Activated T-helper 1 cell treated with anti-CD3 and anti-CD28 coated beads, Interleukin-12 subunit alpha, Interleukin-12 subunit beta, Interleukin-2, Interleukin-4 antibody, amounts not matched to agents 30 ng/mL and 10 ng/mL and 1 ng/mL, durations not matched to agents 14 hours and 24 hours and 36 hours (primary cell): ENCODE measurements at places on chromosomes 7 and 10. TPM values are rescaled to one million over a fixed set of nuclear protein-coding genes. Genes with fewer than 3 reads are reported as not detected.

DNA sequence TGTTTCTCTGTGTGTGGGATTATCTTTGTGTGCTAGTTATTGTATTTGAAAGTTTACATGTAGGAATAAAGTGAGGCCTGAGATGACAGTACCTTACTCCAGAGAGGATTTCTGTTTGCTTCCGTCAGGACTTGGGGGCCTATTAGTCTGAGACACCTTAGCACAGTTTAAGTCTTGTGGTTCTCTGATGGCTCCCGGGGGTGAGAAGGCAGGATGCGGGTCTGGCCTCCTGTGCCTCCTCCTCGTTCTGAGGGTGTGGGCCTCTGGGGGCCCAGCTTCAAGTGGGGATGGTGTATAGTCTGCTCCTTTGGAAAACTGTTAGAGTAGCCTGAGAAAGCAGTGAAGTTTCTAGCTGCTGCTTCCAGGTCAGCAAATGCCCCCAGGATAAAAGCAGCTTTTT, 12.4 kb downstream of the MTURN start:
- H3K27me3 ChIP-seq = peaks cover 3% of the 10 kb centered on the region
- H3K4me1 ChIP-seq = no peaks in the 10 kb centered on the region
- H3K27ac ChIP-seq = no peak overlapping the region
- no peak for DNase-seq
- no peak overlapping the region for H3K4me3 ChIP-seq
- H3K36me3 ChIP-seq = no peaks in the 10 kb centered on the region

DNA sequence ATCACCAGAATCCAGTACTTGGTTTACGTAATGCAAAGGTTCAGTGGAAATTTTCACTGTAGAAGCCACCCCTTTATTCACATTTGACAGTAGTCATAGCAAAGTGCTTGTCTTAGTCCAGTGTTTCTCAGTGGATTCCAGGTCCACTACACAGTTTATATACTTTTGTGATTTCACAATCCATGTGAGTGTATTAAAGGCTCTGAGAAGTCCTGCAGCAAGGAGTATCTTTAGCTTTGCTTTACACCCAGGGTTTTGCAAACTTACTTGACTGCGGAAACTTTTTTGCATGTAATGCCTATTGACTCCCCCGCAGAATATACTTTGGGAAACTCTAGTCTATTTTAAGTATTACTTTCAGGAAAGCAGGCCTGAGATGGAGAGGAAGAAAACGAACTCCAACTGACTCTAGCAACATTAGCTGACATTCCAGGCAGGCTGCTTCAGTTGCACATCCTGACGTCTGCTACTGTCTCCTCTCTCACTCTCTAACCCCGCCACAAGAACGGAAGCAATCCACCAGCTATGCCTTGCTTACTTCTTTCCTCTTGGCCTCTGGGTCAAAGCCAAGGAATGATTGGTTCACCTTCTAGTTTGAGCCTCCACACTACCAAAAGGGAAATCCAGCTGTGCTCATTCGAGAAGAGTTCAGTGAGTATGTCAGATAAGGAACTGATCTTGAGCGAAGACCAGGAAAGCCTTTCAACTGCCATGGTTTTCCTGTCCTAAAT, 6.2 kb downstream of the PLXNA4 start:
- no peaks in the 10 kb centered on the region for H3K36me3 ChIP-seq
- DNase-seq = no peak
- H3K4me3 ChIP-seq = no peak overlapping the region

DNA sequence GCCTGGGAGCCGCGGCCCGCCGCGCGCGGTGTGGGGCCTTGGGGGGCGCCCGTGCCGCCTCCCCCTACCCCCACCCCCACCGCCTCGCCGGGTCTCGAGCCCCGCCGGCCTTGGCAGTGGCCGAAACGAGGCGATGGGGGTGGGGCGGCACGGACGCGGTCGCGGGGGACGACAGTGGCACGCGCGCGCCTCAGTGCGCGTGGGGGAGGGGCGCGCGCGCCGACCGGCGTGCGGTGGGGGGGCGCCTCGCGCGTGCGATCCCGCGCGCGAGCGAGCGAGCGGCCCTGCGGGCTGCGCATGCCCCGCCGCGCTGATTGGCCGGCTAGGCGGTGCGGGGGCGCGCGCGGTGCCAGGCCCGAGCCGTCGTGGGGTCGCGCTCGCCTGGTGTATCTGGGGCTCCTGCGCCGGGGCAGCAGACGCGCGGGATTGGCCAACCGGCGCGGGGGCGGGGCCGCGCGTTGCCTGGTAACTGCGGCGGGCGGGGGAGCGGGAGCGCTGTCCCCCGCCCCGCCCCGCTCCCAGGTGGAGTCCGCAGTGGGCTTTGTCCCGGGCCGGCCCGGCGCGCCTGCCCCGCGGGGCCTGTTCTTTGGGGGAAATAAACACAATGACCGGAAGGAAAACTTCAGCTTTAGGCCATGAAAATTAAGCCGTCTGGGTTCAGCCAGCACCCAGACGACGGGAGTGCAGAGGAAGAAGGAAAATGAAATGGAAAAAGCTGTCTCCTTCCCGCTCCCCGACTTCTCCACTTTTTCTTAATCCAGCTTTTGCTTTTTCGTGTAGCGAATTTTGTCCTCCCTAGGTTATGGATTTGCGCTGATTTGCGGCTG, 873 bp downstream of the GTF2I start:
- peak; percentile 86 for DNase-seq
- peak overlapping the region; percentile 85 for H3K27ac ChIP-seq
- peaks cover 10% of the 10 kb centered on the region for H3K36me3 ChIP-seq
- H3K4me1 ChIP-seq = peaks cover 54% of the 10 kb centered on the region

- H3K36me3 ChIP-seq = peaks cover 11% of the 10 kb centered on the region
- no peak overlapping the region for H3K27ac ChIP-seq
- H3K4me3 ChIP-seq = no peak overlapping the region
- no peaks in the 10 kb centered on the region for H3K4me1 ChIP-seq
- H3K27me3 ChIP-seq = no peaks in the 10 kb centered on the region
- DNase-seq = no peak
These were observed 82.0 kb downstream of the KIF20B start for GRCh38 chr10:89783406-89783805.

DNA sequence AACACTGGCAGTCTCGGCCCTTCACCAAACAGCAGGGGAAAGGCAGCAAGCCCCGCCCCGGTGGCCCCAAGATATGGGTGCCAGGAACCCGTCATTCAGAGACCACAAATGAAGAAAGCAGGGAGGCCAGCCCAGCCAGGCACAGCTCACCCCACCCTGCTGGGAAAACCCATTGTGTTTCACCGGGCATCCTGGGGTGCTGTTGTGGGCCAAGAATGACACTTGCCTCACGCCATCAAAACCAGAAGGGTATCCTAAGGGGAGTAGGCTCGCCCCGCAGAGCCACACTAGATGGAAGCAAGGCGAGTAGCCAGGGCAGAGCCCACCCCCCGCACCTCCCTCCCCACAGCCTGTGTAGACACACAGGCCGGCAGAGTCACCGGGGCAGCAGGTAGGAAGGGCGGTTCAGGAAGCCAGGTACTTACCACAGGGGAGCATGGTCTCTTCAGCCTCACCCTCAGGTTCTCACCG, 72.5 kb upstream of the KCNMA1 start:
- no peak overlapping the region for H3K27ac ChIP-seq
- no peak for DNase-seq
- peaks cover 37% of the 10 kb centered on the region for H3K27me3 ChIP-seq

GRCh38 chr10:106537866-106538265, 626.6 kb downstream of the SORCS1 start:
- H3K36me3 ChIP-seq = no peaks in the 10 kb centered on the region
- no peak overlapping the region for H3K27ac ChIP-seq
- no peak overlapping the region for H3K4me3 ChIP-seq

DNA sequence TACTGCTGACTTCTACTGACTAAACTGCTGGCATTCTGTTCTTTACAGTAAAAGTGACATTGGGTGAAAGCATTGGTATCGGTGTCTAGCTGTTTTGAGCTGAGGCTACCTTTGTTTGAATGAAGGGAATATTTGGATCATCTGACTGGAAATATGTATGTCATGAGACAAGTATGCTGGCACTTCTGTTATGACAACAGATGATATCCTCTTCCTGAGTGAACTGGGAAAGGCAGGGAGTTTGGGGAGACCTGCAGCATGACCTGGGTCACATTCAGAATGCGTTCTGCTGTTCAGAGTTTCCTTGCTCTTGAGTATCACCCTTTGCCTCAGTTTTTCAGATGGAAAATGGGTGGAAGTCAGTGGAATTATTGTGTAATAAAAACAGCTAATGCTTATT, 81.8 kb downstream of the PLCE1 start:
- no peaks in the 10 kb centered on the region for H3K4me1 ChIP-seq
- no peak overlapping the region for H3K27ac ChIP-seq
- DNase-seq = no peak

DNA sequence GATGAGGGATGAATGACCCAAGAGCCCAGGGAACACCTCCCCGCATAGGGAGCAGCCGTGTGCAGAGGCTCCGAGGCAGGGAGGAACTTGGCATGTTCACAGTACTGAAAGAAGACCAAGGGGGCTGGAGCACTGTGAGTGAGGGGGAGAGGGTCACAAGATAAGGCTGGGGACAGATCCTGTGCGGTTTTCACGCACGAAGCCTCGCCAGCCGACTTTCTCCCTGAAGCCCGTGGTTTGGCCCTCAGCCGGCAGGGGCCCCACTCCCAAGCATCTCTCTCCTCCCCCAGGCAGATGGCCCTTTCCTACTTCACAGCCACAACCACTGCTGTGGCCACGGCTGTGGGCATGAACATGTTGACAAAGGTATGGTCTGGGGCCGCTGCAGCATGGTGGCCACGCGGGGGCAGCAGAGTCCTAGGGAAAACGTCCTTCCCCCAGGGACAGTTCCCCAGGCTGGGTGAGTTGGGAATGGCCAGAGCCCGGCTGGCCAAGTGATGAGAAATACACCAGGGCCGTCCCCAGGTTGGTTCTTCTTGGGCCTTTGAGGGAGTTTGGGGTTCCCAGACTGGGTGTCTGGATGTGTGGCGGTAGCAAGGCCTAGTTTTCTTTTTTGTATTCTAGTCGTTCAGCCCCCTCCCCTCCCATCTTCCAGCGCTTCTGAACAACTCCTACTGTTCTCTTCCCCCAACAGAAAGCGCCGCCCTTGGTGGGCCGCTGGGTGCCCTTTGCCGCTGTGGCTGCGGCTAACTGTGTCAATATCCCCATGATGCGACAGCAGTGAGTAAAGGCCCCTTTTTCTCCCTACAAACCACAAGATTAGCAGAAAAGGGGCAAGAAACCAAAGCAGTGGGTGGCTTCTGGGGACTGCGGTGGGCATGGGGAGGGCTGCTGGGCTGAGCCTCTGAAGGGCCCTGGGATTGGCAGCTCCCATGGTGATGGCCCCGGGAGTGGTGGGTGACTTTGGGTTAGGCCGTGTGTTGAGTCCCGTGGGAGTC, 14.4 kb upstream of the WBP1L start:
- peaks cover 10% of the 10 kb centered on the region for H3K4me1 ChIP-seq
- no peak overlapping the region for H3K4me3 ChIP-seq
- peaks cover 32% of the 10 kb centered on the region for H3K36me3 ChIP-seq
- DNase-seq = peak; percentile 41
- no peak overlapping the region for H3K27ac ChIP-seq
- no peaks in the 10 kb centered on the region for H3K27me3 ChIP-seq

- DNase-seq = no peak
- H3K4me1 ChIP-seq = peaks cover 47% of the 10 kb centered on the region
- peaks cover 3% of the 10 kb centered on the region for H3K36me3 ChIP-seq
- H3K4me3 ChIP-seq = peak overlapping the region; percentile 98
- no peaks in the 10 kb centered on the region for H3K27me3 ChIP-seq
These were observed 2.4 kb downstream of the IPMK start for GRCh38 chr10:58265249-58265648.

GRCh38 chr7:88590963-88591362, 168.5 kb upstream of the ZNF804B start:
- no peak overlapping the region for H3K4me3 ChIP-seq
- H3K4me1 ChIP-seq = no peaks in the 10 kb centered on the region
- no peak overlapping the region for H3K27ac ChIP-seq
- no peaks in the 10 kb centered on the region for H3K27me3 ChIP-seq
- no peaks in the 10 kb centered on the region for H3K36me3 ChIP-seq
- DNase-seq = no peak

DNA sequence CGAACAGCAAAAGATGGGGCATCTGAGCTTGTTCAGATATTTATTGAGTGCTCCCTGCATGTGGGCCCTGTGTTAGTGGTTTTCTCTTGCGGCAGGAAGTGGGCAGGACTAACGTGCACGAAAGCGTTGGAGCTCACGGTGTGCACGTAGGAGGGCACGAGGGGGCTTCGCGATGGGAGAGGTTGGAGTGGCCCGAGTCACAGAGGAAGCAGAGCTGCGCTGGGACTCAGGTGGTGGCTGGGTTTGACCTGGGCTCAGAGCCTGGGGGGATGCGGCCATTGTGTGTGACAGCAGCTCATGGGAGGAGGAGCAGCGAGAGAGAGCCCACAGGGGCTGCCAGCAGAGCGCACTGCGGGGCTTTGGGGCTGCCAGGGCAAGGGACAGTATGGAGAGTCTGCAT, 7.7 kb downstream of the ZSCAN25 start:
- H3K27ac ChIP-seq = peak overlapping the region; percentile 98
- peaks cover 73% of the 10 kb centered on the region for H3K36me3 ChIP-seq
- peaks cover 61% of the 10 kb centered on the region for H3K4me1 ChIP-seq
- peak; percentile 64 for DNase-seq
- peak overlapping the region; percentile 85 for H3K4me3 ChIP-seq
- peaks cover 2% of the 10 kb centered on the region for H3K27me3 ChIP-seq

GRCh38 chr10:49184642-49185111, 3.5 kb downstream of the TMEM273 start:
- H3K4me3 ChIP-seq = peak overlapping the region; percentile 11
- H3K27ac ChIP-seq = peak overlapping the region; percentile 42
- peaks cover 6% of the 10 kb centered on the region for H3K36me3 ChIP-seq
- H3K4me1 ChIP-seq = peaks cover 68% of the 10 kb centered on the region
- DNase-seq = no peak
- peaks cover 13% of the 10 kb centered on the region for H3K27me3 ChIP-seq

GRCh38 chr10:109920016-109920415, 3.3 kb downstream of the XPNPEP1 start:
- H3K4me1 ChIP-seq = peaks cover 86% of the 10 kb centered on the region
- no peak overlapping the region for H3K27ac ChIP-seq
- H3K36me3 ChIP-seq = peaks cover 34% of the 10 kb centered on the region
- H3K4me3 ChIP-seq = no peak overlapping the region
- H3K27me3 ChIP-seq = peaks cover 5% of the 10 kb centered on the region

DNA sequence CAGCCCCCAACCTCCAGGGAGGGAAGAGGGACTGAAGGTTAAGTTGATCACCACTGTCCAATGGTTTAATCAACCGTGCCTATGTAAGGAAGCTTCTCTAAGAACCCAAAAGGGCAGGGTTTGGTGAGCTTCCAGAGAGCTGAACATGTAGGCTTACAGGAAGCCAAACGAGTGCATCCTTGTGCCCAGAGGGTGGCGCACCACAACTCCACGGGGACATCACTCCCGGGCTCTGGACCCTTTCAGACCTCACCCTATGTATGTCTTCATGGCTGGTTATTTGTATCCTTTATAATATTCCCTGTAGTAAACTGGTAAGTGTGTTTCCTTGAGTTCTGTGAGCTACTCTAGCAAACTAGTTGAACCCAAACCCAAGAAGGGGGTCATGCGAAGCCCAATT, 11.5 kb upstream of the NFKB2 start:
- H3K4me1 ChIP-seq = peaks cover 19% of the 10 kb centered on the region
- H3K27me3 ChIP-seq = no peaks in the 10 kb centered on the region
- no peak overlapping the region for H3K27ac ChIP-seq
- no peak overlapping the region for H3K4me3 ChIP-seq
- DNase-seq = no peak
- H3K36me3 ChIP-seq = peaks cover 11% of the 10 kb centered on the region

Gene DNAJC9
- total RNA-seq = 55.4 and 55.5 TPM in 2 replicates

Gene NEUROD6
- not detected in 2 replicates for total RNA-seq

Gene PTPRN2
- 0.41 and 0.47 TPM in 2 replicates for total RNA-seq

Gene CRTAC1
- total RNA-seq = not detected in 2 replicates
